ENCODE measurements at places on chromosomes 7 and 10.
A peak's percentile ranks its signal among the peaks of the same experiment; 100 is the strongest.

- DNase-seq = no peak
Observed at GRCh38 chr7:39300276-39300675, 265.9 kb upstream of the YAE1 start.

GRCh38 chr7:52197221-52197620 lies 838.2 kb upstream of the POM121L12 start:
- DNase-seq = no peak

- no peak for DNase-seq
Observed at GRCh38 chr10:125369382-125370326, 209.3 kb upstream of the CTBP2 start.

- DNase-seq = no peak
Observed at GRCh38 chr10:70662362-70663220, 9.7 kb upstream of the ADAMTS14 start.

- DNase-seq = no peak
Observed at GRCh38 chr10:66151346-66151745, 774.5 kb upstream of the LRRTM3 start.

- DNase-seq = no peak
Observed at GRCh38 chr7:32582036-32582435, 86.7 kb downstream of the AVL9 start.

DNA sequence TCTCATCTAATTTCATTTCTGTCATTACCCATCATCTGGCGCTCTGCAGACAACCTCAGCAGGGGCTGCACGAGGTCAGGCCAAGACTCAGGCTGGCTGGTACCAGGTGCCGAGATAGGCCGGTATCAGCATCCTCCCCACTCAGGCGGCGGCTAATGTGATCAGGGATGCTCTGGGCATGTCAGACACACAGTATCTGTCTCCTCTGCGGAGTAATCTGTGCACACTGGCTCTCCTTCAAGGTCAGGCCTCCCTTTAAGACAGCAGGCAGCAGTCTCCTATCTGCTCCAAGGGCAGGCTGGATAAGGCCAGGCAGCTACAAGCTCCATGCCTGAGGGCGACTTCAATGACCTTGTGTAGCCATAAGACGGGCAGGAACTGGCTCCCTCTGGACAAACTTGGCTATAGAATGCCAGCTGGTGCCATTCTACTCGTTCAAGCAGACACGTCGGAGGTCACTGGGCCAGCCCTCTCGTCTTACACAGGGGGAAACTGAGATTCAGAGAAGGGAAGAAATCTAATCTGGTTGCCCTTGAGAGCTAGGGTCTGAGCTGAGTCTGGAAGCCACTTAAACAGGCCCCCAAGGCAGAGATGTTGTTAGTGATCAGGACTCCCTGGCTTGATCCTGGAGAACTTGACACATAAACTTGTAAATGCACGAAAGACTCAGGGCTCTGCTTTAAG lies 59.3 kb downstream of the ARHGAP22 start:
- no peak for DNase-seq

DNA sequence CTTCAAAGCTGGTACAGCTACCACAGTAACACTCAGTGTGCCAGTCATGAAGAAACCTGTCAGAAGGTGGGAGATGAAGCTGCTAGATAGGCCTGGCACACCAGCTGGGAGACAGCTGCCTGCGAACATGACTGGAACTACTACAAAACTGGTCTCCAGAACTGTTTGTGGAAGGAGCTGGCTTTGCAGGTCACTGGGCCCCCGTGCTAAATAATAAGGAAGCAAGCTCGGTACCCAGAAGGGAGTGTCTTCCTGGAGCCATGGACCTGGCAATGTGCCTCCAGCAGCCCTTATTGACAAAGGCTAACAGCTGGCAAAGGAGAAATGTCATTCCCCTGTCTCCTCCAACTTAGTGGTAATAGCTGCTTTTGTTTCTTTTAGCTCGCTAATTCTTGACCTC lies 1217.6 kb upstream of the LRRN3 start:
- peak; percentile 12 for DNase-seq

GRCh38 chr7:50812841-50813475 lies 30.3 kb upstream of the GRB10 start:
- no peak for DNase-seq

GRCh38 chr7:121945066-121945465 lies 72.1 kb downstream of the PTPRZ1 start:
- no peak for DNase-seq

DNA sequence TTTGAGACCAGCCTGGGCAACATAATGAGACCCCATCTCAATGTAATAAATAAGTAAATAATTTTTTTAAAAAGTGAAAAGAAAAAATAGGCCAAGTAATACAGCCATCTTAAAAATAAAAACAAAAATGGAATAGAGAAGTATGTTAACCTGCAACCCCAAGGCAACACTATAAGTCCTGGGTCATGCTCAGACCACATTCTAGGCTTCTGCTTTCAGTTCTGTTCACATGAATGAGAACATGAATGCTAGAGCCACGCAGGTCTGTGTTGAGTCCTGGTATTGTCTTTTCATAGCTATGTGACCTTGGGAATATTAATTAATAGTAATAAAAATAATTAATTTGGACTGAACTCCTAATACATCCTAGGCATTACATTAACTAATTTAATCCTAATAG lies 284.0 kb downstream of the AUTS2 start:
- no peak for DNase-seq

- no peak for DNase-seq
Observed at GRCh38 chr7:35657125-35657524, 37.8 kb downstream of the HERPUD2 start.

- no peak for DNase-seq
Observed at GRCh38 chr7:42574685-42575084, 337.2 kb downstream of the C7orf25 start.

DNA sequence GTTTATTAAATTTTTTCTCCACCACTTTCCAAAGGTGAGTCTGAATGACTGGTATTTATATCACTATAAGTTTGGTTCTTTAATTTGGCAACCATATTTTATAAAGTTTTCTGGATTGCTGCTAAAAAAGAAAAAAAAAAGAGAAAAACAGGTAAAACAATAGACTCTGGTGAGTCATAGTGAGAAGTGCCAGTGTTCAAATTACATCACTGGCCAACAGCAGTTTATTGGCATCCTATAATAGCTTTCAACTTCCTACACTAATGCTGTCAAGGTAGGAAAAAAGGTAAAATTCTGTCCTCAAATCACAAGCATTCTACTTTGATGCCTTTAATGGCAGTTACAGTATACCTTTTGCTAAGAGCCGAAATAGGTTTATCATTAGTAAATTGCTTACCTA lies 808.8 kb downstream of the GRM8 start:
- no peak for DNase-seq

GRCh38 chr10:96334616-96335526 lies 23.9 kb downstream of the OPALIN start:
- DNase-seq = no peak

DNA sequence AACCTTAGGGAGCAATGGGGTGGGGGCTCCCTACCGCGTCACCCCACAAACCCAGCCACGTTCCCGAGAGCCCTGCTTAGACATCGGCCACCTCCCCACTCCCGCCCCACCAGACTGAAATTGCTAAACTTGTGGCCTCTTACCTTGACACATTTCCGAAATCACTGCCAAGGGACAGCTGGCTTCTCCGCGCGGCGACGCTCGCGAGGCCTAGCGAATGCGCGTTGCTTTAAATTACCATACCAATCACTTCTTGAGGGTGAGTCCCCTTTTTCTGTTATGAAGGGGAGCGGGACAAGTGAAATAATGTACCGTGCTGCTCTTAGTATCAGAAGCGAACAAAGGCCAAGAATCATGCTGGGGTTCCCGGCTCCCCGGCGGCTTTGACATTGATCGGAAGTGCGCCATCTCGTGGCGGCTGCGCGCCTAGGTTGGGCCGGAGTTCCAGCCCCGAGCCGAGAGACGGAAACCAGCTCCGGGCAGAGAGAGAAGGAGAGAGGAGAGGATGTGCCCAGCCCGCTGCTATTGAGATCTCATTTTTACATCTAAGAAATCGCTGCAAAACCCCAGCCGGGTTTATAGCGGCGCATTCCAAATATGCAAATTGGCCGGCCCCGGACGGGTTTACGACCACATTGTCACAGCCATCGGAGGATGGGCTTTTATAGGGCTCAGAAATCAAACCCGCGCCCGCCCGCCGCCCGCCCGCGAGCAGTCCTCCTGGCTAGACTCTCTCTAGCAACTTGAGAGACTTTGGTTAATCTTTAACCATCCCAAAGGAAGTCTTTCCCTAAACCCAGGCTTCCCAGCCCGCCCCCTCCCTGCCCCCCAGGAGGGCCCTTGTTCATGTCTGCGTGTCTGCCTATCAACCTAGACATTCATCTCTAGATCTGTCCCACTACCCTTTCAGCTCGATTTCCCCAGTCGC lies 5.3 kb downstream of the HOXA11 start:
- no peak for DNase-seq

GRCh38 chr7:37920849-37921805 lies 687 bp downstream of the EPDR1 start:
- peak; percentile 51 for DNase-seq

DNA sequence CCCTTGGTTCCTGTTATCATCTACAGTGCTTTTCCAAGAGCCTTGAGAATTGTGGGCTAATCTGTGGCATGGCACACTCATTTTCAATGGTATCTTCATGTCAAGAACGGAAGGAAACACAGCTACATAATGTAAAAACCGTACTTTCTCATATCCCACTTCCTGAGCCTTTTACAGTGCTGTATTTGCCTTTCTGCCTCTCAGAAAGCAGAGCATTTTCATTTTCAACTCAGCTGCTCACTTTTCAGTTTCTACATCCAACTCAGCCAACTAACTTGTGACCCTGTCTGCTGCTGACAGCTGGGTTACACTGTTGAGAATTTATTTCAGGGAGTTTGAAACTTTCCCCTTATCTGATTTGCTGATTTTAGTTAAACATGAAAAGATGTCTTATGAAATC lies 875.8 kb upstream of the KCND2 start:
- no peak for DNase-seq

DNA sequence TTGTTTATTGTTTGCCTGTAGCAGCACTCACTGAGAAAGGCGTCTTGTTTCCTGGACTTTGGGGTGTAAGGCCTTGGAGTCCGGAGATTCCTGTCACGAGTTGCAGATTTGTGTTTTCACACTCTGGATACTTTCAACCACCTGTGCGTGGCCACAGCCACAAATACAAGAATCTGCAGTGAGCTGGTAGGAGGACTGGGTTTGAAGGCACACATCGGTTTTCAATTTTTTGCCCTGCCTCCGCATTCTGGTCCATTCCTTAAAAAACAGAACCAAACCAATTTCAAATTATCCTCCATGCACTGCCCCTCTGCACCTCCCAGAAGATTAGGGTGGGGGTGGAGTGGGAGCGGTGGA lies 619 bp downstream of the EXOC4 start:
- no peak for DNase-seq

GRCh38 chr10:131559450-131559911 lies 248.0 kb upstream of the TCERG1L start:
- no peak for DNase-seq
